ENCODE measurements at places on chromosomes 2 and 18.
A peak's percentile ranks its signal among the peaks of the same experiment; 100 is the strongest.

- no peak for DNase-seq
Observed at GRCh38 chr2:88602022-88602421, 25.2 kb downstream of the EIF2AK3 start.

GRCh38 chr18:48181087-48181823 lies 227.9 kb downstream of the ZBTB7C start:
- no peak for DNase-seq

- DNase-seq: no peak
Observed at GRCh38 chr2:215286309-215286708, 25.6 kb upstream of the ATIC start.

DNA sequence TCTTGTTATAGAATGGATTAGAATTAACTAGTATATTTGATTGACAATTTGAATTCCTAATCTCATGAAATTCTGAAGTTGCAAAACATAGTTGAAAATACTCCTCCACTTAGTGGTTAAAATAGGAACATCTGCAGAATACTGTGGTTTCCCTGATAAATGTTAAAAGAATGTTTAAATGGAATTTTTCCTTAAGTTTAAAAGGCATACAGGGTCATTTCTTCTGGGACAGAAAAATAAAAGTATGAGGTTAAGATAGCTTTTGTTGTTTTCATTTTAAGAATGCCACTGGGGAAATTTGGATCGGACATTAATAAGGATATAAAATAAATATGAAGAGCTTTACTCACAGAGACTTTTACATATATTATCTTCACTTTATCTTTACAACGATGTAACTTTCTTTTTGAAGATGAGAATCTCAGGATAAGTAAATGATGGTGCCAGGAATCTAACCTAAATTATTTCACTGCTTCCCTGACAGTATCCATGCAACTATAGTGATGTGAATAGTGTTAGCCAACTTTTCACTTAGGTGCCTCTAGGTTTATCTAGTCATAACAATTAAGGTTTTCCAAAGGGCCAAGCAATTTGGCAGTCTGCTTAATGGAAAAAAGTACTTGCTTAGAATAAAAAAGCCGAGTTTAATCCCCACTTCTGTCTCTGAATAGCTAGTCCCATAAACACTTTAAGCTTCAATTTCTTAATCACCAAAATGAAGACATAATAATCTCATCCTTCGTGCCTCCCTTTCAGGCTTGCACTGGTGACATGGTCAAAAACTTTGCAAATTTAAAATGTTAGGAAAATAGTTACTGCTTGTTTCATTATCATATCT lies 151.8 kb upstream of the STK17B start:
- no peak for DNase-seq

DNA sequence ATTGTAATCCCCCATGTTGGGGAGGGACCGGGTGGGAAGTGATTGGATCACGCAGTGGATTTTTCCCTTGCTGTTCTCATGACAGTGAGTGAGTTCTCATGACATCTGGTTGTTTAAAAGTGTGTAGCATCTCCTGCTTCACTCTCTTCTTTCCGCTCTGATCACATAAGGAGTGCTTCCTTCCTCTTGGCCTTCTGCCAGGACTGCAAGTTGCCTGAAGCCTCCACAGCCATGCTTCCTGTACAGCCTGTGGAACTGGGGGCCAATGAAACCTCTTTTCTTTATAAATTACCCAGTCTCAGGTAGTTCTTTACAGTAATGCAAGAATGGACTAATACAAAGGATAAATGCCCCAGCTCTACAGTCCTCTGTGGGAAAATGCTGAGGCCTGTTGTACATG lies 437.5 kb upstream of the NXPH2 start:
- DNase-seq: peak; percentile 8

- DNase-seq: no peak
Observed at GRCh38 chr2:112156152-112156986, 18.2 kb downstream of the FBLN7 start.

DNA sequence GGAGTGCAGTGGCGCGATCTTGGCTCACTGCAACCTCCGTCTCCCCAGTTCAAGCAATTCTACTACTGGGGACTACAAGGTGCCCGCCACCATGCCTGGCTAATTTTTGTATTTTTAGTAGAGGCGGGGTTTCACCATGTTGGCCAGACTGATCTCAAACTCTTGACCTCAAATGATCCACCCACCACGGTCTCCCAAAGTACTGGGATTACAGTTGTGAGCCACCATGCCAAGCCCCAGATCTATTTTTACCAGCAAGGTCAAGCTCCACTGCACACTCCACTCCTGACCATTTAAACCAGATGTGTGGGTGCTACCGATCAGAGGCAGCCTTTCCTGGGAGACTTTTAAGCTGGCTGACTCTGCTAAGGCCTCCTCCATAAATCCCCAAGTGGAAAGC lies 67.5 kb upstream of the CD226 start:
- DNase-seq: no peak

GRCh38 chr18:45849529-45849928 lies 24.1 kb downstream of the SIGLEC15 start:
- DNase-seq: no peak

- DNase-seq: no peak
Observed at GRCh38 chr2:239113171-239113570, 265.3 kb downstream of the TWIST2 start.

DNA sequence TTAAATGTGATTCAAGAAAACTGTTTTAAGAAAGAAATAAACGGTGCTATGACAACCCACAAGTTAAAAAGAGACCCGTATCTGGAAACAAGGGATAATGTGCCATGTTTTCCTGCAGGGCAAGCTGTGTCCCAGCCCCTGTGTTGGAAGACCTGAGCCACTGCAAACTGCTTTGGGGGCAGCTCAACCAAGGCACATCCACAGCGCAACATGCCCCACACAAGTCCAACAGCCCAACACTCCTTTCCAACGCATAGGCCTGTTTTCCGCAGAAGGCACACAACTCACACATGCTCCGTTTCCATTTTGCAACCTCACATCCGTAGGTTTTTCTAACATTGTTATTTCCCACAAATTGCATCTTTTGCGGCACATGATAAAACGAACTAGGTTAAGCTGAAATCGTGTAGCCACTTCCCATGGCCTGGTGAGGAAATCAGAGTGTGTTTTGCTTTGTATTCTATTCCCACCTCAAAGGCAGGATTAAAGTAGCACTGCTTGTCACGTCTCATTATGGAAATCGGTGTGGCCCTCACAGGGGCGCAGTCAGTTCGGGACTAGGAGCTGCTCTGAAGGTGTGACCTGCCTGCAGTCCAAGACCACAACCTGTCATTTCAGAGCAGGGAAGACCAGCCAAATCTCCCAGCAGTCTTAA lies 50.5 kb upstream of the ZNF516 start:
- DNase-seq: no peak

DNA sequence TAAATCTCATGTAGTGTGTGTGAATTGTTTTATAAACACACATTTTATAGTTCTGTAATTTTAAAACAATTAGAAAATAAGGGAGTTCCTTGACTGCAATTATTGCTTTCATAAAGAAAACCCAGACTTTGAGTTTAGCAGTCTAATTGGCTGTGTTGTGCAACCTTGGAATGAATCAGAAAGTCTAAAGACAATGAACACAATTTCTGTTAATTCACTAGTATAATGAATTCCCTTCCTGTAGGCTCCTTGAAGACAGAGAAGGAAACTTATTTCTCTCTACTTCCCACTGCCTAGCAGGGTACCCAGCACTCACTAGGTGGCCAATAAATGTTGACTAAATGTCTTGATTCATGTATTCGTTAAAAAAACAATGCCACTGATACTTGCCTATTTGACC lies 79.9 kb downstream of the ANTXR1 start:
- DNase-seq: no peak

- no peak for DNase-seq
Observed at GRCh38 chr2:7450833-7451190, 533.6 kb downstream of the RNF144A start.

GRCh38 chr18:76592981-76593381 lies 97.9 kb upstream of the ZNF516 start:
- DNase-seq: no peak

DNA sequence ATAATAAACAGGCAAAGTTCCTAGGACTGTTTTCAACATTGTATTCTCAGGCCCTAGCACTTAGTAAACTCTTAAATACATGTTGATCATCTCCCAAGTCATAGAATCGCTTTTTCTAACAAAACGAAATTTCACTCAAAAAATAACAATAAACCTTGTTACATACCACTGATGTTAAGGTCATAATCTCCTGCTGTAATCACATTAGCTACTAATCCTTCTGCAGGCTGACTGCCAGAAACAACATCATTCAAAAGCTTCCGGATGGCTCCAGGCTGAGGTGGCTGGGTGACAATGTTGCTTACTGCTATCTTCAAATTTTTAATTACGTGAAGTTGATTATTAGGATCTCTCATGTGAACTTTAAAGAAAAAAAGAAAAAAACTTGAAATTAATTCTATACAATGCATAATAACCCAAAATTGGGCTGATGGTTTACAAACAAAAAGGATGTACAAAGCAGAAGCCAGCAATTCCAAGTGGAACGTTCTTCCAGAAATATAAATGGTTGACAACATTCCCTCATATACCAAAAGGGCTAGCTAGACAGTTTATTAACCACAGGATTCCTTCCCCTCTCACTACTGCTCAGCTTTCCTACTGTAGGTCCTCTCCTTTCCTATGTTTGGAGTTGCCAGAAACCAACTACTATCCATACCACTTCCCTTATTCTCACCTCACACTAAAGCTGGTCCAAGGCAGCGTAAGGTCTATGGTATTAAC lies 11.6 kb downstream of the TRAPPC8 start:
- DNase-seq: no peak

GRCh38 chr2:222052934-222053367 lies 245.8 kb downstream of the PAX3 start:
- DNase-seq: no peak

GRCh38 chr2:119433636-119434327 lies 2.1 kb downstream of the TMEM37 start:
- no peak for DNase-seq

- DNase-seq: no peak
Observed at GRCh38 chr2:241926541-241927311, 57.2 kb downstream of the RTP5 start.

DNA sequence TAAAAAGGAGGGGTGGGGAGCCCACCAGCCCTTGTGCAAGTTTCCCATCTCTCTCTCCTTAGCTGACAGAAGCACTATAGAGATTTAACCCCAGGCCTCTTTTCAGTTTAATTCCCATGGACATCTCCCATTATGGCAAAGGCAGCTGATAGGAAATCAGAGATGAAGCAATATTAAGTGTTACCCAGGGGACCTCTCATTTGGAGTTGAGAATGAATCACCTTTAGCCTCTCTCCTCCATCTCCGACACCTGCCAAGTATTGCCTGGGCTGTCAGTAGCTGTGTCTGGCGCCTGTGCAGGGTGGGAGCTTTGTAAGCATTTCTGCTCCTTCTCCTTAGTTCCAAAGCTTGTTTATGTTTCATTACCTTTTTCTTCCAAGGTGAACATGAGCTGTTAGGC lies 109.0 kb downstream of the AQP4 start:
- DNase-seq: no peak

GRCh38 chr2:241812730-241813643 lies 4.0 kb downstream of the NEU4 start:
- no peak for DNase-seq

- DNase-seq: no peak
Observed at GRCh38 chr2:234029150-234029733, 21.3 kb upstream of the SPP2 start.

DNA sequence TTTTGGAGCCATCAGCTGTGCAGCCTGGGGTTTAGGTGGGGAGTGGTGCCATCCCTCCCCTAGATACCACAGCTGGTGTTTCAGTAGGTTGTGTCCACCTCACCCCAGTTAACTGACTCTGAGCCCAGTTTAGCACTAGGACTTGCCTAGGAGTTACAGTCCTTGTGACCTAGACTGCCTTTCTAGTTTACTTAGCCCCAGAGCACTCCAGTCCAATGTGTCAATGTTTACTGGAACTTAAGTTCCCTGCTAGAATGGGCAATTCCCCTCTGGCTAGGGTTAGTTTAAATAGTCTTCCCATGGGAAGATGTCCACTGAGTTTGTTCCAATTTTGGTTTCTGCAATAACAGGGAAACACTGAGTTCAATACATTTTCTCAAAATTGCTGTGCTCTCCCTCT lies 909.2 kb downstream of the CCDC85A start:
- no peak for DNase-seq

GRCh38 chr18:12086249-12086648 lies 7.4 kb upstream of the ANKRD62 start:
- no peak for DNase-seq

- DNase-seq: no peak
Observed at GRCh38 chr2:240820607-240821428, 799 bp upstream of the KIF1A start.

- DNase-seq: no peak
Observed at GRCh38 chr2:28363686-28364280, 28.9 kb upstream of the FOSL2 start.

DNA sequence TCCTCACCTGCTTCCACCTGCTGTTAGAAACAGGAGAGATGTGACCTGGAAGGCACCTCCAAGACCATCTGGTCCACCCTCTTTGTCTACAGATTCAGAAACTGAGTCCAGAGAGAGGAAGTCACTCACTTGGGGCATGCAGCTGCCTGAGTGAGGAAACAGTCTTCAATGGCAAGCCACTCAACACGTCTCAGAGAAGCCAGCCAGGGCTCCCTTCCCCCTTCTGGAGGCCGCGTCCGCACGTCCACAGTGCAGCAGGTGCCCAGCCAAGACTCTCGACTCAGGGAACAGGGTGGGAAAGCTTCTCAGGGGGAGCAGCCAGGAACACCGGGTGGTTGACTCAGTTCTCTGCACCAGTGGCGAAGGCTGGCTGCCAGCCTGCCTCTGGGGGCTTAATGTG lies 201.7 kb downstream of the BCL11A start:
- DNase-seq: no peak

GRCh38 chr2:89848763-89849368 lies 1157.4 kb downstream of the RPIA start:
- no peak for DNase-seq

GRCh38 chr18:2881088-2881839 lies 34.5 kb downstream of the EMILIN2 start:
- DNase-seq: no peak

- no peak for DNase-seq
Observed at GRCh38 chr18:49701190-49701589, 112.1 kb downstream of the ACAA2 start.

- no peak for DNase-seq
Observed at GRCh38 chr2:120802867-120803484, 67.3 kb downstream of the GLI2 start.

GRCh38 chr2:9243357-9243756 lies 36.7 kb downstream of the ASAP2 start:
- DNase-seq: no peak

All from KG1 (cell line).